ENCODE measurements at places on chromosomes 3 and 15.
A peak's percentile ranks its signal among the peaks of the same experiment; 100 is the strongest.

- DNase-seq = no peak
Measured at GRCh38 chr3:56135941-56136340, 332.3 kb downstream of the ERC2 start.

GRCh38 chr3:103873897-103874545 lies 1439.2 kb downstream of the ZPLD1 start:
- DNase-seq = no peak

- no peak for DNase-seq
Measured at GRCh38 chr15:92809880-92810361, 90.2 kb upstream of the CHD2 start.

DNA sequence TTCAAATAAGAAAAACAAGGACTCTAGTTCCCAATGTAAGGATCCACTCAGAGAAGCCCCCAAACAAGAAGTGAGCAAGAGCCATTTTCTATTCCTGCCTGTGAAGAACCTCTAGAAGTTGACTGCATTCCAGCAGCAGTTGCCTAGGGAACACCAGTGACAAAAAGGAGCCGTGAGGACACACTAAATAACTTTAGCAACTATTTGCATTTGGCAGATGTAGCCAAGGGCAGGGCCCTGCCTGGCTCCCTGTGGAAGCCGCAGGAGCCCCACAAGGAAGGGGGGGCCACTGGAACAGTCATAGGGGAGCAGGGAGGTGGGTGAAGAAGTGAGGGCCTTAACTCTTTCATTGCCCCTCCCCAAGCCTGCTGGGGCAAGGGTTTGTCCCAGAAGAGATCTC lies 470.2 kb upstream of the PROK2 start:
- no peak for DNase-seq

DNA sequence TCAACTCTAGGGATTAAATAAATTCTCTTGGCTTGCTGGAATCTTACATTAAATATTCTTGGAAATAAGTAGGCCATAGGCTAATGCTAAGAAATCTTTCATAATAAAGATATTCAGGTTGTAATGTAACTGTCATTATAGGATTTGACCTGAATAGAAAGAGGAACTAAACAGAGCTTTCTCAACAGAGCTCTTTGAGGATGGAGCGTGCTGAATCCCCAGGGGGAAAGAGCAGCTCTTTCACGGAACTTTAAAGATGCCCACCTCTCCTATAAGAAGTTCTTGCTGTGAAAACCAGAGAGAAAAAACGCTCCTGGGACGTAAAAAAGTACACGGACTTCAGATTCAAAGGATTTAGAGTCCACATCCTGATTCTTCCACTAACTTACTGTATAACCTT lies 77.9 kb downstream of the NTRK3 start:
- DNase-seq = no peak

- no peak for DNase-seq
Measured at GRCh38 chr15:71390096-71390495, 274.8 kb downstream of the THSD4 start.

DNA sequence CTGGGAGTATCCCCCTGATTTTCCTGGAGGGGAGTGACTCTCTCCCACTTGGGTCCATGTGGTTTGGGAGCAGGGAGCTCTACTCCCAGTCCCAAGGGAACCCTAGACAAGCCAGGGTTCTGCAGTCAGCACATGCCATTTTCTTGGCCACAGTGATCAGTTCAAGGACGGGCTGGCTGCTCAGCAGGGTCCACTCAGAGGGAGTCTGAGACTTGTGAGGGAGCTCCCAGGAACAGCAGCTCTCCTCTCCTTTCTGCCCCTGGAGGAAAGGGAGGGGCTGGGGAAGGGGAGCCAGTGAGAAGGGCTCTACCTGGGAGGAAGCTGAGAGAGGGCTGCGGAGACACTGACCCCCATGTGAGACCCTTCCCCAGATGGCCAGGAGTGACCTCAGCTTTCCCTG lies 29.1 kb upstream of the LMCD1 start:
- DNase-seq = no peak

DNA sequence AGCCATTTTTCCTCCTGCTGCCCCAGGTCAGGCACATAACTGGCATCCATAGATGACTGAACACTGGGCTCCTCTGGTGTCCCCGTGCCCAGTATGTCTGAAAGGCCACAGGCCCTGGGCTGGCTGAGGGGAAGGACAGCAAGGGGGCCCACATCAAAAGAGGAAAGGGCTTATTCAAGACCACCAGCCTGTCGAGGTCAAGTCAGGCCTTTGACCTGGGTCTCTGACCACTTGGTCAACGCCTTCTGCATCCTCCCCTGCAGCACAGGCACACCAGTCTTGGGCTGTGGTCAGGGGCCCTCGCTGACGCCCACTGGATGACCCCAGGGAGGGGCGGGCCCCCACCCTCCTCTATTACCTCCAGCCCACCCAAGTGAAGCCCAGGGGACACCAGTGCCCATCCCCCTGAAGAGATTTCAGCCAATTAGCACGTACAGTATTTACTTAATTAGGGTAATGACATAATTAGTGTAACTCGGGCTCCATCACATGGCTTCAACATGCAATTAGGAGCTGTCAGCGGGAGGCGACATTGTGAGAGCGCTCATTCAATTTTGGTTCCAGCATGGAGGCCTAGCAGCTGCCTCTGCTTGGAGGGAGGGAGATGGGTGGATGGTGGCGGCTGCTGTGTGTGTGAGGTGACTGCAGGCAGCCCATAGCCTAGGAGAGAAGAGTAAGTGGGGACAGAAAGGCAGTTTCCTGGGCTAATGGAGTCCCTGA lies 13.5 kb upstream of the DNAH1 start:
- no peak for DNase-seq

- DNase-seq = no peak
Measured at GRCh38 chr3:153028381-153028780, 133.6 kb upstream of the RAP2B start.

- no peak for DNase-seq
Measured at GRCh38 chr15:60572541-60573421, 93.8 kb upstream of the ICE2 start.

DNA sequence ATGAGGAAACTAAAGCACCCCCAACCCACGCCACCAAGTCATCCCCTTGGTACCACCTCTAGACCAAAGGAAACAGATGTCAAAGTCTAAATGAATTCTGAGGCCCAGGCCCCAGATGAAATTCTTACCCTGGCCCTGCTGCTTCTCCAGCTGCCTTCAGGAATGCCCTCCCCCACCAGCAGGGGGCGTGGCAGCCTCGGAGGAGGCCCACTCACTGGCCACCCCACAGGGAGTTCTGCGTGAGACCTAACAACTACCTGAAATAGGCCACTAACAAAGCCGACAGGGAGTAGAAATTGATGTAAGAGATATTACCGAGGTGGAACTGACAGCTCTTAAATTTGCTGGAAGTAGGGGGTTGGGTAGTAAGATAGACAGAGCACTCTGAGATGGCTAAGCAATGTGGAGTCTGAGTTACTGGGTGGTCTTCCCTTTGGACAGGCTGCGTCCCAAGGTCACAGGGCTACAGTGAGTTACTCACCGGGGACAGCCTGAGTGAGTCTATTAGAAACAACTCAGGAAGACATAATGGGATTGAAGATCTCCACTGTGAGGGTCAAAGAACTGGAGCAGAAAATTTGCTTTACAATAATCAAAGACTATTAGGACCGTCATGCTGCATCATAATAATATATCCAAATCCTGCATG lies 240.7 kb downstream of the SHOX2 start:
- DNase-seq = peak; percentile 78

DNA sequence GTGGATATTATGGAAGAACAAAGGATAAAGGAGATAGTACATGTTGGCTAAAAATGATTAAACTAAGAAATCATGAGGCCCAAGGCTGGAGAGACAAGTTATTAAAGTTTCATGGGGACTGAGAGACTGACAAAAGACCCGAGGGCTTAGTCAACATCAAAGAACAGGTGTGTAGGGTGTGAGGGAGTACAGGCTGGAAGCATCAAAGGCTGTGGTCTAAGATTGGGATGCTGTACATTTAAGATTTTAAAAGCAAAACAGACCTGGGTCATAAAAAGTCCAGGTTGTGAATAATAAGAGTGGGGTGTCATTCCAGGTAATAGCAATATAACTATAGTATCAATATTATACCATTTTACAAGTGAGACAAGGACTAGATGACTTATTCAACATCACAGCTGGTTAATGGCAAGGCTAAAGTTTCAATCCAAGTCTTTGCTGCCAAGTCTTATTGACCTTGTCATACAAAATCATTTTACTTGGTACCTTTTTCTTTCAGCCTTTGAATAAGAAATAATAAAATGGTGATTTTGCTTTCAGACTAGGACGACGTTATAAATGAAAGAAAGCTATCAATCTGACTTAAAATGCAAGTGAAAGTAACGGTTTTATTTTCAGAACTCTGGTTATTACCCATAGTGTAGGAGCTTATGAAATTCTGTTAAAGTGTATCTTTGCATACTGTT lies 211.6 kb downstream of the TNIK start:
- no peak for DNase-seq
